NCI-H2227 treated with DMSO at 0.1 percent for 48 hours (cell line): ENCODE measurements at places on chromosomes 12 and 14.
A peak's percentile ranks its signal among the peaks of the same experiment; 100 is the strongest.

- no peak for DNase-seq
These were observed 208.5 kb upstream of the DIO2 start for GRCh38 chr14:80419769-80420168.

GRCh38 chr12:121562488-121562887 is 18.3 kb downstream of the KDM2B start:
- no peak for DNase-seq

DNA sequence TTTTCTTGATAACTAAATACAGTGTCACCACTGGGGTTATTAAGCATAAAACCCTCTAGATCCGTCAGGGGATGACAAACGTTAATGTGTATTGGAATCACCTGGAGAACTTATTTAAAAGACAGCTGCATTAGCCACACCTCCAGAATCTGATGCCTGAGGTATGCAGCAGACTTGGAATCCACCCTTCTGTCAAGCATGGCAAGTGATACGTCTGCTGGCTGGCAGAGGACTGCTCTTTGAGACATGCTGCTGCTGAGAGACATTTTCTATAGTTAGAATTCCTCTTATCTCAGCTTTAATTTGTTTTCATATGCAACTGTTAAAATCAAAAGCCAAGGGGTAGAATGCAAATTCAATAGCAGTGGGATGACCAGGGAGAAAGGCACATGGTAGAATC is 496.3 kb downstream of the NELL2 start:
- DNase-seq: no peak

GRCh38 chr14:78605025-78605762 is 435.0 kb downstream of the NRXN3 start:
- no peak for DNase-seq

DNA sequence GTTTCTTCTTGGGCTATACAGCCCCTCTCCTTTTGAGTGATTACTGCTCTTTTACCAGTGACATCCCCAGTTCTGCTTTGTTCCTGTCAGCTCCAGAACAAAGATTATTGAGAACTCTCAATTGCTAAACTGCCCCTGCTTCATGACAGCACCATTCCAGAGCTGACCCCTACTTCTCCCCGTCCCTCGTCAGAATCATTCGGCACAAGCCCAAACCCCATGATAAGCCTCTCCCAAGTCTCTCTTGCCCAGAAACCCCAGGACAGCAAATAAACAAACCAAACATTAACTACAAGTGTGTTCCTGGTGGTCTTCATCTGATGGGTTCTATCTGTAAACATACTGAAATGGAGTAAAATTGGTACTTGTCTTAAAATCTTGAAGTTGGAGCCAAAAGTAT is 9.3 kb upstream of the DLGAP5 start:
- no peak for DNase-seq

GRCh38 chr12:91074851-91075250 is 17.0 kb upstream of the KERA start:
- no peak for DNase-seq

- no peak for DNase-seq
These were observed 38.3 kb upstream of the TMTC2 start for GRCh38 chr12:82648259-82648909.

DNA sequence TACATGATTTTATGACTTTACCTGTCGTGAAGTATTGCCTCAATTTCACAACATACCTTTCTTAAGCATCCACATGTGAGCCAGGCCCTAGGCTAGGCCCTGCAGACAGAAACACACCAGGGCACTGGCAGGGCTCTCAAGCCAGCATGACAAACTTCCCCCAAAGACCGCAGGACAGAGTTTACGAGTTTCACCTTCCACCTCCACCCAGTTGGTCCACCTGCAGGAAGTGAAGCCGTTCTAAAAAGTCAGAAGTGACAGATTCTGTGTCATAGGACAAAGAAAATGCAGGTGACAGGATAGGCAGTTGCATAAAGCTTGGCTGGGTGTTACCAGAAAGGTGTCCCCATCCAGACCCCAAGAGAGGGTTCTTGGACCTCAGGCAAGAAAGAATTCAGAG is 382.3 kb downstream of the PCNX1 start:
- DNase-seq: no peak

DNA sequence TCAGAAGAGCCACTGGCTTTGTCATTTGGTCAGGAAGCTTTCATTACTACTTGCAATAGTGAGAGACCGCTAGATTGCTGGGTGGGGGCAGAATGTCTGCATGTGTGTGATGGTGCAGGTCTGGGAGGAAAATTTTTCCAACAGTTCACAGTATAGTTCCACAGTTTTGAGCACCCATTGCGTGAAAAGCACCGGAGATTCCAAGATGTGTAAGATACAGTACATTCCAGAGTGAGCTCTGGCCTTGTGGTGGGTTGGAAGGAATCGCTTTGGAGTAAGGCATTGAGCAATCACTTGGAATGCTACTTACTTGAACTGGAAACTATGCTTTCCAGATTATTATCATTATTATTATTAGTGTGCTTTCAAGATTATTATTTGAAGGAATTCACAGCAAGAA is 47.6 kb upstream of the FRMD6 start:
- no peak for DNase-seq

GRCh38 chr12:49797449-49797776 is 30.8 kb downstream of the NCKAP5L start:
- DNase-seq: no peak

DNA sequence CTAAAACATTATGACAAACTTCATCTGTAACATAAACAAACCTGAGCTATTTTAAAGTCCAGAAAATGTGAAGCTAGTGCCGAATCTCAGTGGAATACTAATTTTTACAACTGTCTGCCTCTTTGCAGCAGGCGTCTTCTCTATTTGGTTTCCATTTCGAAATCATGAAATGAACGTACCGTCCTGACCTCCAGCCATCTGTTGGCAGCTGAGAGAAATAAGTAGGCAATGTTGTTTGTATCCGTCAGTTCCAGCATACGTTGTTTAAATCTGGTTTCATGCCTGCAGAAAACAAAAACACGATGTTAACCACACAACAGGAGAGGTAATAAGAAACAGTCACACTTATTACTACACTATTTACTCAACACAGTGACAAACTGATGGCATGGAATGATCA is 54.3 kb upstream of the KCNJ8 start:
- DNase-seq: no peak

DNA sequence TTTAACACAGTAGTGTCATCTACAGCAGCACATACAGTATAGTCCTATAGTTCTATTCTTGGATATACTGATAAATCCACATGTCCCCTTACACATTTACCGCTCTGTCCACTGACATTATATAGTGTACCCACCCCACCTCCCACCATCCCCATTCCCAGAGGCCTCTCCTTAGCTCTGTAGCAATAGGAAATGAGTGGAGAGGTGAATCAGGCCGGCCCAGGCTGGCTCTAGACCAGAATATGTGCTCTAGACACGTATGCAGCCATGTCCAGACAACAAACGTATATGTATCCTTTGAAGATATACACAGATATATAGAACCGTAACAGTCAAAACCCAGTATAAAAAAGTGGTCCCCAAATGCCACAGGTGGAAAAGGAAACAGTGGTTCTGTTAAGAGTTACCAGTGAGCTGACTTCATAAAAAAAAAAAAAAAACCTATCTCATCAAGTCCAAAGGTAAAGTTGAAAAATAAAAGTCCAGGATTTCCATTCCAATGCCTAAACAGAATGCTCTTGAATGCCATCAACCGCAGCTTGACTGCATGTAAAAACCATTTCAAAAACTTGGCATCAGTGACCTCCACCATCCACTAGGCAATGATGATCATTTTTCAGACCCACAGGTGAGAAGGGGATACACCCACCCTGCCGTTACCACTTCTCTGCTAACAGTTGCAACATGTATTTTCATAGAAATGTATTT is 16.7 kb downstream of the EGLN3 start:
- DNase-seq: no peak

DNA sequence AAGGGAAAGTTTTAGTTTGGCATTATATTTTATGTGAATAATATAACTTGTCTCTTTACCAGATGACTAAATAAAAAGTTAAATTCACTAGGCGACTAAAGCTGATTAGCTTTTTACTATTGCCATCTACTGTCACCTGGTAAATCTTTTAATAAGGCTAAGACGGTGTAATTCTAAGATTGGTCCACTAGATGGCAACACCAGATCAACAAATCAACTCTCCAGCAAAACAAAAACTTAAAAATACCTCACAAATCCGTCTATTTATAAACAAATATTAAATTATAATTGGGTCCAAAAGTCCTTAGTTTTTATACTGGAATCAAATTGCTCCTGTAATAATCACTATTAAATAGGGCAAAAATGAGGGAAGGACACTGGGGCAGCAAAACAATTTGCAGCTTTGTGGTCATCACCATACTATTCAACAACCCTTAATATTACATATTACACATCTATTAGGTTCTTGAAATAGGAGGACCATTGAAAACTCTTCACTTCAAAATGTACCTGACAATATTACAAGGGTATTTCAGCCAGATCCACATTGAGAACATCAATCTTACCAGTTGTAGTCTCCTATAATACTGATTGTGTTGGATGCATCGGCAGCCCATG is 47.9 kb downstream of the GALC start:
- DNase-seq: peak; percentile 32

DNA sequence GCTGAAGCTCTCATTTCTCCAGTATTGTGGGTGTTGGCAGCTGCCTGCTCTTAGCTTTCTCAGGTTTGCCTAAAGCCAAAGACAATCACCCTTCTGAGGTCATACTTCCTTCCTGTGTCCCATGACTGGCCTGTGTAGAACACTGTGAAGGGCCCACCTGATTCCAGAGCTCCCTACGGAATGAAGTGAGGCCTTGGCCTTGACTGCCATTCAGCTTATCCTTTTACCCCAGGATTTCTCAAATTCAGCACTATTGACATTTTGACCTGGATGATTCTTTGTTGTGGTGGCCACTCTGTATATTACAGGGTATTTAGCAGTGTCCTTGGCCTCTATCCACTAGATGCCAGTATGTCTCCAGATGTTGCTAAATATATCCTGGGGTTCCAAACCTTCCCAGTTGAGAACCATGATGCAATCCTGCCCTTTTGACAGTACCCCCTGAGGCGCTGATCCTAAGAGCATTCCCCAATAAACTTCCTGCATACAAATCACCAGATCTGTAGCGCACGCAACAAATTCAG is 112.3 kb upstream of the KRR1 start:
- no peak for DNase-seq

DNA sequence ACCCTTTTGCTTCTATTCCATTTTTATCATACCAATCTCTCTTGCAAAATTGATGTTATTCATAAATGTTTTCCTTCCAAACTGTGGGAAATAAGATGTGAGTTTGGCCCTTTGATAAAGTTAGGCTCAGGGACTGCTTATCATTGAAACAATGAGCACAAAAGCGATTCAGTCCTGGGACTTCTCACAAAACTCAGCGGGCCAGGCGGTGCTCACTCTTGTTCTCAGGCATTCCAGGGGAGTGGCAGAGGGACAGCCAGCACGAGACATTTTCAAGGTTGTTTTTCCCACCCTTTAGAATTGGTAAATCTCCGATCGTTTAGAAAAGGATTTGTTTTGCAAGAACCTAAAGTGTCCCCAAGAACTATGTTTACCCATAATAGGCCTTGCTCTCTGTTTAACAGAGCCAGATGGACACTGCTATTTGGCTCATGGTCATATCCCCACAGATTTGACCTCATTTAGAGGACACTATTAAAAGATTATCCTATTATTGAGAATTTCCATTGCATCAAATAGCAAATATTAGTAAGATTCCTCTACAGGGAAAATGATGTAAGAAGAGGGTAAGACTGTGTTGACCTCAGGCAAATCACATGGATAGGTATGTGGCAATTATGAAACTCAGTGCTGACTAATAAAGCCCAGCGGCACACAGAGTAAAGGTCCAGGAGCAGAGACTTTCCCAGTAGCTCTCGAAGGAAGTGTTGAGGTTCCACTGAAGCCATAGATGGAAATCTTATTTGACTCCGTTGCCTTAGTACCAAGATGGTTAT is 102.7 kb upstream of the USP44 start:
- DNase-seq: no peak

- no peak for DNase-seq
These were observed 17.7 kb downstream of the SLC25A29 start for GRCh38 chr14:100288382-100289185.

DNA sequence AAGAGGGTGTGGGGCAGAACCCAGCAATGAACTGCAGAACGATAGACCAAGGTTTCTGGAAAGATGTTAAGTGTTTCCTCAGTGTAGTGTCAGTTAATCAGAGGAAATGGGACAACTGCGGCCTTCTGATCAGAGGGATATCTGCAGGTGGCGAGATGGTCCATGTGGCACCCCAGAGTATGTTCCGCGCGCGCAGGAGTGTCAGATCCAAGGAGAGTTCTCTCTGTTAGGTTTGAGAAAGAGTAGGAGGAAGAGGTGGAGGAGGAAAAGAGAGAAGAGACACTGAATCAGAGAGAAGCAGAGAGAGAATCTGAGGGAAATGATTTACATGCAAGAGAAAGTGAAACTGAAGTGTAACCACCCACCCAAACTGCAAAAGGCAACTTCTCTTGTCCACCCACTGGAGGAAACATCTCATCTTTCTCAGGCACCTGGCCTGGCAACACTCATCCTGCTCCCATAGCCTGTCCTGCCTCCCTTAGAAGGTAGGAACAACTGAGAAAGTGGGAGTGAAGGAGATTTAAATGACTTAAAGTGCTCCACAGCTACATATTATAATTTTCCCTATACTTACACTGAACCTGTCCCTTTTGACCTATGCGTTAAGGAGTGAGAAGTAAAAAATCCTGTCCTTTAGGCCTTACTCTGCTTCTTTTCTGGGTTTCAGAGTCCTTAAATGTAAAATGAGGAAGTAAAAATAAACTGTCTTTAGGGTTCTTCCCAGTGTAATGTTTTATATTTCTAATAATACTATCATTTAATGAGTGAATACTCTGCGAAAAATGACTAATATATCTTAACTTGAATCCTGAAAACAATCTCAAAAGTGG is 6.8 kb upstream of the TESPA1 start:
- DNase-seq: no peak

DNA sequence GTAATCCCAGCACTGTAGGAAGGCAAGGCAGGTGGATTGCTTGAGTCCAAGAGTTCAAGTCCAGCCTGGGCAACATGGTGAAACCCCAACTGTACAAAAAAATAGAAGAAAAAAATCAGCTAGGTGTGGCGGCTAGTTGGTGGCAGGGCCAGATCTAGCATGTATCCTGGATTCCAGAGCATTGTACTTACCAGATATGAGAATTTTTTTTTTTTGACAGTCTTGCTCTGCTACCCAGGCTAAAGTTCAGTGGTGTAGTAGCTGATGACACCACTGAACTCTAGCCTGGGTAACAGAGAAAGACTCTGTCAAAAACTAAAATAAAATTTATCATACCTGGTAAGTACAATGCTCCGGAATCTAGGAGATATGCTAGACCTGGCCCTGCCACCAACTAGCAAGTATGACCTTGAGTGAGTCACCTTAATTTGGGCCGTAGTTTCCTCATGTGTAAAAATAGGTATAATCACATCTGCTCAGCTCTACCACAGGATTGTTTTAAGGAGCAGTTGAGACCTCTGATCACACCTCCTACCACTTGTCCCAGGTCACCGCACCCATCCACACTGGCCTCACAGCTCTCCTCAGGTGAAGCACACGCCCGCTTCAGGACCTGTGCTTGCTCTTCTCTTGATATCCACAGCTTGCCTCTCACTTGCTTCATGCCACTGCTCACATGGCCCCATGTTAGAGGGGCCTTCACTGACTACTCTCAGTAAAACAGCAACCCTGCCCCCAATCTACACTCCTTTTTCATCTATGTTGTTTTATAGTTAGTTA is 140.2 kb downstream of the STXBP6 start:
- no peak for DNase-seq
